AML-193 (cell line): ENCODE measurements at places on chromosomes 11 and 22.

DNA sequence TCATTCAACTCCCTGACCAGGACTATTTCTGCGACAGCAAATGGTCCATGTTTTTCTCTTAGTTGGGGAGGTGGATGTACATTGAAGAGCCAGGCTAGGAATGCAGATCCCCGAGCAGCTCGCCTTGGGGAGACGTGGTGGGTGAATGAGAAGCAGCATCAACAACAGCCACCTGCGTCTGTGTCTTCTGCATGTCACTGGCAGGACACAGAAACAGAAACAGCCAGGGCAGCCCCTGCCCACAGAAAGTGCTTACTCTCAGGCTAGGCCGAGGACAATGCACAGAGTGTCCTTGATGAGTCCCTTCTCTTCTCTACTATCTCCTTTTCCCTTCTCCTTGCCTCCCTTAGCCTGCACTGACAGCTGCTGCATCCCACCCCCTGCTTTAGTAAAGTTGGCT is 541.9 kb upstream of the CADM1 start:
- DNase-seq, result no peak

DNA sequence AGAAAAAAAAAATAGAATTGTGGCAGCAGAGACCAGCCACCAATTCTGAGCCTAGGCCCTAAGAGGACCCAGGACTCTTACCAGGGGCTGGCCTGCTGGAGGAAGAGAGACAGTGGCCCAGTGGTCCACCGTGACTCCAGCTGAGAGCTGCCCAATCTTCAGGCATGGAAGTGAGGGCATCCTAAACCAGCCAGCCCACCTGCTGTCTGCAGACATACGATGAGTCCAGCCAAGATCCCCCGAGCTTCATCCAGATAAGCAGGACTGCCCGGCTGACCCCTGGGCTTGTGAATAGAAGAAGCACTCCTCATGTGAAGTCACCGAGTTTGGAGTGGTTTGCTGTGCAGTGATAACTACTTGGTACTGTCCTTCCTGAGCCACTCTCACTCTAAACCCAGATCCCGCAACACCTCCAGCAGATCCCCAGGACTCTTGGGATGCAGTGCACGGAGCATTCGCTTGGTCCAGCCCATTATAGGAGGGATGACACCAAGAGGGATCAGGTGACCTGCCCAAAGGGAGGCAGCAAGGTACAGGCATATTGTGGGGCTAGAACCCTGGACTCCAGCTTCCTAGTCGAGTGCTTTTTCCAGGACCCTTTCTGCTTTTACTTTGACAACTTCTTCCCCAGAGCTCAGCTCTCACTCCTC is 41.7 kb upstream of the FGF3 start:
- no peak for DNase-seq

- DNase-seq, result no peak
Measured at GRCh38 chr11:7457211-7457610, 28.1 kb upstream of the OLFML1 start.

GRCh38 chr11:14058061-14058460 is 95.5 kb downstream of the SPON1 start:
- no peak for DNase-seq

DNA sequence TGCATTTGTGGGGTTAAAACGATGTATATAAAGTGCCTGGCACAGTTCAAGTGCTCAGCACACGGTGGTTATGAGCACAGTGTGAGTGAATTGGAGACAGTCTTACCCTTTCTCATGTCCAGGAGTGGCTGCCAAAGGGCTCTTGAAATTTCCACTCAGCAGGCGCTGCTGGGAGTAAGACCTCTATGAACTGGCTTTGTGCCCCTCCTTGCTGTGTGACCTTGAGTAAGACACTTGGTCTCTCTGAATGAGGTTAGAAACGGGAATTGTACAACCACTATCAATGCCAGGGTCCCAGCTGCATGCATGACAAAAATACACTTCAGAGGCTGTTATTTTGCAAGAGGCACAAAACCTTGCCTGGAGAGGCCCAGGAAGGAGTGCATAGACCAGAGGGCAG is 86.6 kb downstream of the TSPAN18 start:
- DNase-seq, result no peak

- peak; percentile 90 for DNase-seq
Measured at GRCh38 chr11:64331569-64332371, 8.2 kb upstream of the CCDC88B start.

GRCh38 chr22:19994851-19995610 is 21.6 kb downstream of the ARVCF start:
- no peak for DNase-seq
